LHCN-M2 (cell line): ENCODE measurements at places on chromosomes 7 and 10. TPM values are rescaled to one million over a fixed set of nuclear protein-coding genes. Genes with fewer than 3 reads are reported as not detected.

Gene CHST3
- 32.9 and 40.6 TPM in 2 replicates for total RNA-seq

Gene ENO4
- total RNA-seq, result 0.19 and 0.23 TPM in 2 replicates

Gene STEAP4
- total RNA-seq, result 0.11 and 0.13 TPM in 2 replicates

Gene HHEX
- 0.06 TPM in 1 of 2 replicates, not detected in the other for total RNA-seq

Gene CDC14C
- 0.32 TPM in 1 of 2 replicates, not detected in the other for total RNA-seq

Gene SMIM30
- total RNA-seq, result 173 and 179 TPM in 2 replicates

Gene DOCK4
- total RNA-seq, result 6.3 and 13.7 TPM in 2 replicates

Gene PAPOLB
- under 0.01 and 0.13 TPM in 2 replicates for total RNA-seq

DNA sequence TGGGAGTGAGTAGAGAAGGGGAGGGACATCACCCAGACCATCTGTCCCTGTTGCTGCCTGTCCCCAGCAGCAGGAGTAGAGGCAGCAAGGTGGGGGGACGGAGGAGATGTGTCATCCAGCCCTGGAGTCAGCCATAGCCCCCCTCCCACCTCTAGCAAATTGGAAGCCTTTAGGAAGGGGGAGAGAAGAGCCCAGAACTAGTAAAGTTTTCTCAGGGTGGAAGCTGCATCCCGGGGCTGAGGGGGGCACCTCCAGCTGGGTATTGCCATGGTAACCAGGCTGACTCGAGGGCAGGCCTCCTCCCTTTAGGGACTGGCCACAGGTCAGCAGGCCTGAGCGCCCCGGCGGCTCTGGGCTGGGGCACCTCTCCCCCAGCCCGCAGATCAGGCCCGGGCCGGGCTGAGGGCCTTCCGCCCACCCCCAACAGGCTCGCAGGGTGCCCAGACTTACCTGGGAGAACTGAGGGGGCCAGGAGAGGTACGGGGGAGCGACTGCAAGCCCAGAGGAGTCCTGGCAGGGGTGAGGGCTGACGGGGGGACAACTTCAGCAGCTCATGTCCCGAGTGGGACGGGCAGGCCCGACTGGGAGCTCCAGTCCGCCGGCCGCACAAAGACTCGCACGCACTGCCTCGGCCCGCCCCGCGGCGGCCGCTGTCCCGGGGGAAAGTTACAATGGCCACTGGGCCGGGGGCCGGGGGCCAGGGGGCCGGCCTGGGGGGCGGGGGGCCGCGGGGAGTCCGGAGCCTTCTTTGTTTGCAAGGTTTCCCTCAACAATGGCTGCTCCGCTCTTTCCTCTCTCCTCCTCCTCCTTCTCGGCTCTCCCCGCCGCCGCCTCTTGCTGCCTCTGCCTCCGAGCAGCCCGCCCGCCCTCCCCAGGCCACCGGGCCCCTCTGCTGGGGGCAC lies 6.0 kb downstream of the LDB1 start:
- DNase-seq, result peak; percentile 49

DNA sequence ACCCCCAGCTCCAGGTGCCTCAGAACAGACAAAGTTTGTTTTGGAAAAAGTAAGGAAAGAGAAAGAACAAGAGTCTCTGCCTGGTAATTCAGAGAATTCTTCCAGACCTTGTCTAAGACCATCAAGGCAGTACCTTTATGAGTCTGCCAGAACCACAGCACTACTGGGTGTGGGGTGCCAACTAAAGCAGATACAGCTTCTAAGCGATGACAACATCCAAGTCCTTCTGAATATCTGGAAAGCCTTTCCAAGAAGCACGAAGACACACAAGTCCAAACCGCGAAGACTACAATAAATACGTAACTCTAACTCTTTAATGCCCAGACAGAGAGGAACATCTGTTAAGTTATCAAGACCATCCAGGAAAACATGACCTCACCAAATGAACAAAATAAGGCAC lies 94.3 kb downstream of the SIRT1 start:
- DNase-seq, result no peak

- no peak for DNase-seq
Measured at GRCh38 chr7:48286836-48287235, 115.6 kb downstream of the ABCA13 start.

DNA sequence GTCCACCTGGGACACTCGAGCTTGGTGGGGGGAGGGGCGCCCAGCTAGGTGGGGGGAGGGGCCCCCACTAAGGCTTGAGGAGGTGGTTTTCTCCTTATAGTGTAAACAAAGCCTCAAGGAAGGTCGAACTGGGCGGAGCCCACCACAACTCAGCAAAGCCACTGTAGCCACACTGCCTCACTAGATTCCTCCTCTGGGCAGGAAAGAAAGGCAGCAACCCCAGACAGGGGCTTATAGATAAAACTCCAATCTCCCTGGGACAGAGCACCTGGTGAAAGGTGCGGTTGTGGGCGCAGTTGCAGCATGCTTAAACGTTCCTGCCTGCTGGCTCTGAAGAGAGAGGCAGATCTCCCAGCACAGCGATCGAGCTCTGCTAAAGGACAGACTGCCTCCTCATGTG lies 133.1 kb downstream of the SNX13 start:
- DNase-seq, result no peak

- no peak for DNase-seq
Measured at GRCh38 chr10:78464856-78465267, 431.2 kb downstream of the RPS24 start.

DNA sequence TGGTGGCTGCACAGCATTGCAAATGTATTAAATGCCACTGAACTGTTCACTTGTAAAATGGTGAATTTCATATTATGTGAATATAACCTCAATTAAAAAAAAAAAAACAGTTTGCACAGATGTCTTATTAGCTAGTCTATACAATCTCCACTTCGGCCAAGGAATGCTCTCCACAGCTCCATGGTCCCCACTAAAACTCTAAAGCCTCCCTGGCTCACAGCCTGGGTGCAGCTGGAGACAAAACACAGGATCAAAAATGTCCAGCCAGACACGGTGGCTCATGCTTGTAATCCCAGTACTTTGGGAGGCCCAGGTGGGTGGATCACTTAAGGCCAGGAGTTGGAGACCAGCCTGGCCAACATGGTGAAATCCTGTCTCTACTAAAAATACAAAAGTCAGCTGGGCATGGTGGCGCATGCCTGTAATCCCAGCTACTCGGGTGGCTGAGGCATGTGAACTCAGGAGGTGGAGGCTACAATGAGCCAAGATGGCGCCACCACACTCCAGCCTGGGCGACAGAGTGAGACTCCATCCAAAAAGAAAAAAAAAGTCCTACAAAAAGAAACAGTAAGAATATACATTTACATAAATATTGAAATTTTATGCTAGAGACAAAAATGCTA lies 66.0 kb downstream of the SRPK2 start:
- no peak for DNase-seq

DNA sequence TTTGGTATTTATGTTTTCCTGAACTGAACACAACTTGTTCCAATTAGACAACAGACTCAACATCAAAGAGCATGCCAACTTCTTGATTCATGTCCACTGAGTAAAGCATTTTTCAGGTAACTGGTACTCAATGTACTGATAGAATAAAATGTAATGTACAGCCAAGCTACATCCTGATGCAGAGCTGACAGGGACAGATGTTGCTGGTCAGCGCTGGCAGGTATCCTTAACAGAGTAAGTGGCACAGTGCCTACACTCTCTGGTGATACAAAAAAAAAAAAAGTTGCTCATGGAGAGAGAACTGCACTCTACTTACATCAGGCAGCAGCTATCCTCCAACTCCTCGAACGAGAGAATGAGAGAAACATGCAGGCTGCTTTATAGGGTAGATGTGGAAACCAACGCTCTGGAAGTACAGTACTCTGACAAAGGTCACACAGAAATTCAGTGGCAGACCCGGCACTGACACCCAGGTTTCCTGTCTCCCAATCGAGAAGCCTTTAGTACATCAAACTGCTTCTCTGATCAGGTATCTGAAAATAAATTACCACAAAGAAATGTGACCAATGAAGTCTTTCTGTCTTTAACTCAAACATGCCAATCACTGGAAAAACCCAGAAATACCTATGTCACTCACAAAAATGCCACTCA lies 4.6 kb downstream of the ITGB1 start:
- no peak for DNase-seq

DNA sequence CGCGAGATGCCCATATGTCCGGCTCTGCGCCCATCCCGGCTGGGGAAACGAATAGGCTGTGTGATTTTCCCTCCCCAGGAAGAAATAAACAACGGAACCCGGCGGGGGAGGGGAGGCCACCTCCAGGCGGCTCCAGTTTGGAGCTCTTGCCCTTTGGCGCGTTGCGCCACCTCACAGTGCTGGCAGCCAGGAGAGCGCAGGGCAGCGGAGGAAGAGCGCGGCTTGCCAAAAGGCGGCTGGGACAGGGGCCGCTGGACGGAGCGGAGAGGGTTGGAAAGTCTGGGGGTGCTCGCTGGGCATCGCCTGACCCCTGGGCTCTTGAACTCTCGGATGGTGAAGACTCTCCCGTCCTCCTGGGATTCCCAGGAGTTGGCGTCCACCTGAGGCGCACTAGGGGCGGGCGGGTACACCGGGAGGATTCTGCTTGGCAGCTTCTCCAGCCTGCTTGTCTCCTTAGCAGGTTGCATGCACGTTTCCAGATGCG lies 5.3 kb upstream of the NEUROG3 start:
- no peak for DNase-seq

DNA sequence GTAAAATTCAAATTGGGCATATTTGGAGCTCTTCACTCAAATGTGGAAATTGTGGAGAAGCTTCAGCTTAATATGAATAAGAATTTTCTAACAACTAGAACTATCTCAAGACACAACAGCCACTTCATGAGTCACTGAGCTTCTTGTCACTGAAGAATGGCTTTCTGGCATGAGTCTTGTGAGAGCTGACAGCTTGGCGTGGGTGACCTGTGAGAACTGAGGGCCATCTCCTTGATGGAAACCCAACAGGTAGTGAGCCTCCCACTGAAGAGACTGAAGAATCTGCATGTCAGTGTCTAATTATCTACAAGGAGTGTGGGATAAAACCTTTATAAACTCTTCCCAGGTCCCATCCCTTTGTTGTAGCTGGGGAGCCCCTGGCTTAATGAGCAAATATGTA lies 66.0 kb downstream of the CLEC2L start:
- peak; percentile 20 for DNase-seq

GRCh38 chr7:28575241-28575643 lies 162.9 kb downstream of the CREB5 start:
- peak; percentile 53 for DNase-seq

GRCh38 chr7:44867073-44867995 lies 18.0 kb downstream of the PURB start:
- peak; percentile 96 for DNase-seq

DNA sequence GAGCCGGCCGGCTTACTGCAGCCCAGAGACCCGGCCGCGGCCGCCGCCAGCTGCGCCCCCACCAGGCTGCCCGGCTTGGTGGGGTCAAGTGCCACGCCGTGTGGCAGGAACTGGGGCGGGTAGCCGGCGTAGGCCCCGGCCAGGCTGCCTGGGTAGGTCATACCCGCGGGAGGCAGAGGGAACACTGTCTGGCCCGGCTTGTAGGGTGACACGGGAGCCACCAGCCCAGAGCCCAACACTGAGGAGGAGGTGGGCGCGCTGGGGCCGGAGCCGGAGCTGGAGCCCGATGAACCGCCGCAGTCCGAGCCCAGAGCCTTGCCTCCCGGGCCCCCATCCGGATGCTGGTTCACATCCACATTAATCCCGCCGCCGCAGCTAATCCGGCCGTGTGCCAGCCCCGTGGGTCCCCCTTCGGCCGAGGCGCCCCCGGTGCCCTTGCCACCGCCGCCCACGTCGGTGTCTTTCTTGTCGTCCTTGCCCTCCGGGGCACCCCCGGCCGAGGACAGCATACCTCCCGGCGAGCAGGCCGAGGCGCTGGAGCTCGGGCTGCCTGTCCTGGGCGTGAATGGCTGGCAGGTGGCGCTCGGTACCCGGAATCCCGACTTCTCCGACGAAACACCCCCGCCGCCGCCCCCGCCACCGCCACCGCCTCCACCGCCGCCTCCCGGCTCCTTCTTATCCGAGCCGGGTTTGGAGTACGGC lies 2.0 kb downstream of the ZNF503 start:
- peak; percentile 59 for DNase-seq

DNA sequence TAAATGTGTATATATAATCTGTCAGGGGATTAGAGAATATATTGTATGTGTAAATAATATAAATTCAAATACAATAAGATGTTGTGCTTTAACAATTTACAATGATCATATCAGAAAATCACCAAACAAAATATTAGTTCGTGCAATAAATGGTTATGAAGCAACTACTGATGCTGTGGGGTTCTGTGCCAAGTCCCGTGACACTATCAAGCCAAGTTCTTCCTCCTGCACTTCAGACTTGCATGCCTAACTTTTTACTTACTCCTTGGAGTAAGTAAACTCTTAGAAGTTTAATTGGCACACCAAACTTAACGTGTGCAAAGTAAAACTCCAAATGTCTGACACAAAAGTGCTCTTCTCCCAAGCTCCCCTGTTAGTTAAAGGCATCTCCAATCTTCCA lies 26.5 kb upstream of the TMEM254 start:
- DNase-seq, result no peak

DNA sequence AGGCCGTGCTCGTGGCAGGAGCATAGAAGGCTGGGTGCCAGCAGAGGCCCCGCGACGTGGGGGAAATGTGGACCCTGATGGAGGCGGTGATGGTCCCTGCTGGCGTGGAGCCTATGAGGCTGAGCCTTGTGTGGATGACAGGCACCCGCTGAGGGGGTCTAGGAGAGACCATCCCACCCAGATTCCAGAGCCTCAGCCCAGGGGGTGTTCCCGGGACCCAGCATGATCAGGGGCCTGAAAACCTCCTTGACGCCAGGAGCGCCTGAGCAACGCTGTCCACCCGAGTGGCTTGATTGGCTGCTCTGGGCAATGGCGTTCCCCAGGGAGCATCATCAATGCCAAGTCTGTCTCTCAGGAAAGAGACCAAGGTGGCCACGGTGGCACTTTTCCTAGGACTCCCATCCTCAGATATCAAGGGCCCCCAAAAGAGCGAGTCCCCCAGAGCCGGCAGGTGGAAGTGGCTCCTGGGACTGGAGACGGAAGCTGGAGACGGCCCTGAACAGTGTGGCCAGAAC lies 61.1 kb downstream of the PWWP2B start:
- DNase-seq, result no peak

GRCh38 chr10:62443866-62444265 lies 69.7 kb downstream of the ZNF365 start:
- DNase-seq, result no peak

GRCh38 chr7:108367314-108367713 lies 88.9 kb downstream of the NRCAM start:
- DNase-seq, result no peak

- DNase-seq, result no peak
Measured at GRCh38 chr7:108659261-108659660, 89.6 kb downstream of the DNAJB9 start.

GRCh38 chr7:9709216-9709615 lies 1264.5 kb upstream of the PHF14 start:
- no peak for DNase-seq

DNA sequence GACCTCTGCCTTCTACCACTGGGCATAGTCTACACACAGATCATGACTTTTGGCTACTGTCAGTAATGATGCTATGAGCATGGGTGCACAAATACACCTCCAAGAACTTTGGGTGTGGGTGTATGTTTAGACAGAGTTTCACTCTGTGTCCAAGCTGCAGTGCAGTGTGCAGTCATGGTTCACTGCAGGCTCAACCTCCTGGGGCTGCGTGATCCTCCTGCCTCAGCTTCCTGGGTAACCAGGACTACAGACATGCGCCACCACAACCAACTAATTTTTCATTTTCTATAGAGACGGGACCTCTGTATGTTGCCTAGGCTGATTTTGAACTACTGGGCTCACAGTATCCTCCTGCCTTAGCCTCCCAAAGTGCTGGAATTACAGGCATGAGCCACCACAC lies 194.4 kb downstream of the NSUN6 start:
- DNase-seq, result no peak

- peak; percentile 6 for DNase-seq
Measured at GRCh38 chr10:112872728-112873127, 77.3 kb upstream of the TCF7L2 start.

GRCh38 chr10:2399482-2399881 lies 662.2 kb upstream of the ADARB2 start:
- DNase-seq, result no peak

- DNase-seq, result no peak
Measured at GRCh38 chr10:132743925-132744490, 41.9 kb downstream of the NKX6-2 start.
